ENCODE measurements at places on chromosomes 1 and 21.

DNA sequence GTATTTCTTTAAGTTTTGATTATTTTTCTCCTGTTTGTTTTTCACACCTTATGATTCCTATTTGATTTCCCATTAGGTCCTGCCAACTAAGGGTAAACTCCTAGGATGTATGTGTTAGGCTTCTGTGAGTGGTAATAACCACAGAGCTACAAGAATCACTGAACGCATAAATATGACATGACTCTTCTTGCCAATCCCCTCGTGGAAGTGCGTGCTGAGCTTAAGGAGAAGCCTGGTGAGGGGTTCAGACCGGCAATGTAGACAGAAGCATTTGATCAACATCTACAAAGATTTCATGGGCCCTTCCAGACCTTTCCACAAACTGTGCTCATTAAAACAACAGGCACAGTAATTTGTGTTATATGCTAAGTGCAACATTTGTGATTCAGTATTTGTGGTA lies 273.8 kb upstream of the SNX7 start:
- DNase-seq, result peak; percentile 19

DNA sequence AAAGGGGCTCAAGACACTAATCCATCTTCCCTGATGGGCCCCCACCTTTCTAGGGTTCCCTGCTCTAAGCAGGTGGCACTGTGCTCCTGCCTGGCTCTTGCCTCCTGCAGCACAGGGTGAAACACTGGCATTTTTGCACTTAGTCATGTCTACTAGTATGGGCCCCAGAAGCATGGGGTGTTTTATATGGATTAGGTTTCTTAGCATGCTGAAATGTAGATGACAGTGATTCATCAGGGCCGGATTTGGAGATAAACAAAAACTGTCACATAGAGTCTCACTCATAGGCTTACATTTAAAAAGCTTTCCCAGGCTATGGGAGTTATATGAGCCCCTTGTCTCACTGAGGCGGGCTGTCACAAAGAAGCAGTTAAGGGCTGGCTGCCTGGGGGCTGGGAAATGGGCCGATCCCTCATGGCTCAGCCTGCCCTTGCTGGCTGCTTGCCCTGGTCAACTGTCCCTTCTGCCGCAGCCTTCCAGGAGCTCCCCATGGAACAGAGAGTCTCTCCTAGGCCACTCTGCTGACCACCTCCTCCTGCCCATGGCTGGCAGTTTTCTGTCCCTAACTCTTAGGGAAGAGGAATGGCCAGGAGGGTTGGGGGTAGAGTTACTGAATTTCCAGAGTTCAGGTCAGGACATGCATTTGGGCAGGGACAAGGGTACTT lies 6.5 kb downstream of the GALNT2 start:
- DNase-seq, result no peak

DNA sequence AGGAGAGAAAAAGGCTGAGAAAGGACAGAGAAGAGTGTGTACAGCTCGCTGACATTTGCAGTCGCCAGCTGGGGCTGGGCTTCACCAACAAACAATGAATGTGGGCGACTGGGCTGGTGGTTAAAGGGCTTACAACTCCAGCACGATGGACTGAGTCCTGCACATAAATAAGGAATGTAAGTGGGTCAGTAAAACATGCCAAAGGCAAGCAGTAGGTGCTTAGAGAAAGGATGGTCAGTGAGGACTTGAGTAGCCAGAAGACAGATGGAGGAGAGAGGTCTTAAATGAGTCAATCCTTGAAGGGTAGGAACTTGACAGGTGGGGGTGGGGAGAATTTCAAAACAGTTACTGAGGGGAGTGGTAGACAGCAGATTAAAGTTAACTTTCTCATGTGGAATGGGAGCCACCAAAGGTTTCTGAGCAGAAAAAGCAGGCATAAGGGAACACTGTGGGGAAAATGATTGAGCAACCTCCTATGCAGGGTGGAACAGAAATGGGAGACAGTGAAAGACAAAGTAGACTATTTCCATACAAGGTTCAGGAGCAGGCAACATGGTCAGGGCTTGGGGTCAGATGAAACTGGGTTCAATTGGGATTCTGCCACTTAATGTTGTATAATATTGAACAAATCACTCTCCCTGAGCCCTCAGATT lies 37.4 kb downstream of the GADD45A start:
- no peak for DNase-seq

- no peak for DNase-seq
Measured at GRCh38 chr1:223629126-223629457, 36.4 kb downstream of the CAPN8 start.

DNA sequence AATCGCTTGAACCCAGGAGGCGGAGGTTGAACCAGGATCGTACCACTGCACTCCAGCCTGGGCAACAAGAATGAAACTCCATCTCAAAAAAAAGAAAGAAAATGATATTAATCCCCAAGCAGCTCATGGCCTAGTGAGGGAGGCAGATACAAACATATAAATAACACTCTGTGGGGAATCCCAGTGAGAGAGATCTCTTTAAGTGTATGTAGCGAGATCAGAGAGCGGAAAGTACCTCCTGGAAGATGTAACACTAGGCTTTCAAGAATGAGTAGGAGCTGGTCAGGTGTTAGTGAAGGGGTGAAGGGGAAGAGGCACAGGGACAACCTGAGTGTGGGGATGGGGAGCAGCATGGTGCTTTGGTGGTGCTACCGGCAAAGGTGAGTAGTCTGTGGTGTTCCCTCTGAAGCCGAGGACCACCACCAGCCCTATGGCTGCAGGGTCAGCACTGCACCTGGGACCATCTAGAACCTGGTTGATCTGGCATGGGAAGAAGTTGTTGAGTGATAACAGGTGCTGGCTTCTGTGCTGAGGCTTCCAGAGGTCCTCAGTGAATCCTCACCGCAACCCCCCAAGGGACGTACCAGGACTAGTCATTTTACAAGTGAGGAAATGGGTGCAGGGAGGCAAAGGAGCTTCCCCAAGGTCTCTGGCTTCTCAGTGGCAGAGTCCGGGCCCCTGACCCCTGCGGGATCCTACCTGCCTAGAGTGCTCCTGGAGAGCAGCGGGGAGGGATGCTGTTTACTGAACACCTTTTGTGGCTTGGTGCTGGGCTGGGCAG lies 367.6 kb upstream of the VAMP3 start:
- no peak for DNase-seq

DNA sequence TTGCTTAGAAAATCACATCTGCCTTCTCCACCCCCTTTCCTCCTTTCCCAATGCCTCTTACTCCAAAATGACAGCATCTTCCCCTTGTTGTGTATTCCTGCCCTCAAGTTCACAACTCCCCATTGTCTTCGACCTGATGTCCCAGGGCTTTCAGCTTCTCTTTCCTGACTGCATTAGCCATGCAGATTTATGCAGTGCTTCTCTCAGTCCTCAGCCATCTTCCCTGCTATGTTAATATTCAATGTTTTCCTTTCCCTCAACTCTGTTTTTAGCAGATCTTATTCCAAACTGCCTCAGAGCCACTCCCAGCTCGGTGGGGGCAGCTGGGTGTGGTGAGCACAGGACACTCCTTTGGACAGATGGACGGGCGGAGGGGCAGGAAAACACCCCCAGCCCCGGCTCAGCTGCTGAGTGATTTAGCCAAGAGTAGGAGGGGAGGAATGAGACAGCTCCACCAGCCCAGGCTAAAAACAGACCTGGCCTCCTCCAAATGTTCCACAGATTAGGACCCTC lies 71.0 kb downstream of the CD2 start:
- DNase-seq, result peak; percentile 49

GRCh38 chr1:107250169-107250568 lies 109.3 kb downstream of the NTNG1 start:
- no peak for DNase-seq

DNA sequence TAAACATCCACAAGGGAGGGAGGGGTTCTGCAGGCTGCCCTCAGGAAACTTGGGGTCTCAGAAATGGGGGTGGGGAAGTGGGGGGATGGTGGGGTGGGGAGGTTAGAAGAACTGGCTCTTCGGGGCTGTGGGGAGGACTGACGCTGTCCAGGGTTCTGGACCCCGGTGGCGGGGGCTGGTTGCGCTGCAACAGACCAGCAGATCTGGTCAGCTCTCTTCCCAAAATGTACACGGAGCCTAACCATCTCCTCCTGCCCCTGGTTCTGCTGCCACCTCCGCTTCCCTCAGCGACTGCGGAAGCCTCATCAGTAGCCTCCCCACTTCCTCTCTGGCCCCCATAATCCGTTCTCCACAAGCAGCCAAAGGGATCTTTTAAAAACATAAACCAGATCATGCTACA lies 29.3 kb upstream of the C1QA start:
- DNase-seq, result no peak

GRCh38 chr1:8969937-8970336 lies 24.3 kb downstream of the CA6 start:
- no peak for DNase-seq

DNA sequence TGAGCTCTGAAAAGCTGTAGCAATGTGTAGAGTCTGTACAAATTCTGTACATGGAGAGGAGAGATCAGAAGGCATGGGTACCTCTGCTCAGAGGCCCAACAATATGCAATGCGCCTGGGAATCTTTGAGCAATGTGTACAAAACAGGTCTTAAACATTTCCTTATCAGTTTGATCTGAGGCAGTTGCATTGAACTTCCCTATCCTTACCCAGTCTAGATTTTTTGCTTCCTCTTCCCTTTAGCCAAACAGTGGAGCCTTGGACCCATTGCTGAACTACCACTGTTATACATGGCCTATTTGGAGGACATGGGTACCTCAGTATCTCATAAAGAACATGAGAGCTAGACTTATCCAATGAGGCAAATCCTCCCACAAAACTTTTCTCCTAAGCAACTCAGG lies 12.6 kb upstream of the MNDA start:
- no peak for DNase-seq

All from cardiac fibroblast (primary cell).